Fibroblast of skin of back (primary cell): ENCODE measurements at places on chromosomes 16 and 17.

DNA sequence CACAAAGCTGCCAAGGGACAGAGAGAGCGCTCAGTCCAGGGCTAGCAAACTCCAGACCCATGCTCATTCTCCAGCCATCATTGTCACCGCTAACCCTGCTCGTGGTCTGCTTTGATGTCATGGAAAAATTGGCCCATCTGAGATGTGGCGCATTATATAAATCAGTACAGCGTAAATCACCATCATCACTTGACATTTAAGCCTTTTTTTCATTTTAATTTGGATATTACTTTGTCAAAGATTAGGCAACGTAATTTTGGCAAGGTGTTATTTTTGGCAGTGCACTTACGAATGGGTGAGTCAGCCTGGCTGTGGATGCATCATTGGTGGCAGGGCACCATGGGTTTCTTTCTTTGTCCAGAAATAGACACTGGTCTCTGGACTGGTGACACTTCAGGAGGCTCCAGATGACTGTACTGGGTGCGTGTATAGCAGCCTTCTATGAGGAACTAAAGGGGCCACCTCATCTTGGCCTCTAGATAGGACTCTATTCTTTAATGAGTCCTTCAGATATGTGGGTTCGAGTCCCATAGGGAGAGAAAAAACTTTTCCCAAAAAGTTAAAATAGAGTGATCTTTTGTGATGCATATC, 166.3 kb downstream of the MSI2 start:
- DNase-seq = peak; percentile 66

DNA sequence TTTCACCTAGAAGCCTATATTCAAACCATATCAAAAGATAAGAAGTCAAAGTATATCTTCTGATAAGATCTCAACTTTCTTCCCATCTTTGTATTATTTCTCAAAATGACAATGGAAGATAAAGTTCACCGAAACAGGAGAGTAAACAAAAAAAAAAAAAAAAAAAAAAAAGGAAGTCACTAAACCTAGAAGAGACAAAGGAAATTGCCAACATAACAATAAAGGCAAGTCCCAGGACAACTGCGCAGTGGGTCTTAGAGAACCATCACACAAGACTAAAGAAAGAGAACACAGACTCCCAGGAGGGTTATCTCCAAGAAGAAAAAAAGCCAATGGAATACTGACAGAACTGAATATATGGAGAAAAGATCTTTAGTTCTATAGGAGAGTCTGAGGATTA, 65.7 kb downstream of the SMURF2 start:
- no peak for DNase-seq

- DNase-seq = no peak
Observed at GRCh38 chr17:79154951-79155585, 80.4 kb downstream of the ENGASE start.

GRCh38 chr16:78669994-78670393, 570.5 kb downstream of the WWOX start:
- DNase-seq = peak; percentile 40

- no peak for DNase-seq
Observed at GRCh38 chr17:79666111-79666510, 55.3 kb upstream of the RBFOX3 start.

DNA sequence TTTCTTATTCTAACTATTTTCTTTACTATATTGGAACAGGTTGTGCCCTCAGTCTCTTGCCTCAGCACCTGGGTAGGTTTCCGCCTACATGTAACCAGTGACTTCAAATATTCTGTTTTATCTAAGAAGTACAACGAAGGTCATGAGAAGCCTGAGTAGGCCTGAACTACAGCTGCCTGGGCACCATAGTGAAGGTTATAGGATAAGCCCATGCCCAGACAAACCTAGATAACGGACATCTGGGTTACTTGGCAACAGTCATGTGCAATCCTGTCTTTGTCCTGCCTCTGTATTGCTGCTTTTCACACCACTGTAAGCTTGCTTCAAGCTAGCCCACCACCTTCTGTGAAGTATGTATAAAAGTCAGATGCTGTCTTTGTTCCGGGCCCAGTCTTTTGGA, 25.4 kb upstream of the ARL4D start:
- DNase-seq = no peak

DNA sequence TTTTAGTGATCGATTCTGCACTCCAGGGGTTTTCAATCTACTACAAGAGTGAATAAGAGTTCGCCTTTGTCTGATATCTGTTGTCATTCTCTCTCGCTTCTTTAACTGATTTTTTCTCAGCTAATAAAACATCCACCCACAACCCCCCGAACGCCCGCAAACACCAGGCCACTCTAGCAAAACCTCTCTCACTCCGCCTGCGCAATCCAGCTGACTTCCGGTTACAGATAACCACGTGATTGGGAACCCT, 338 bp upstream of the RPL19 start:
- peak; percentile 93 for DNase-seq

DNA sequence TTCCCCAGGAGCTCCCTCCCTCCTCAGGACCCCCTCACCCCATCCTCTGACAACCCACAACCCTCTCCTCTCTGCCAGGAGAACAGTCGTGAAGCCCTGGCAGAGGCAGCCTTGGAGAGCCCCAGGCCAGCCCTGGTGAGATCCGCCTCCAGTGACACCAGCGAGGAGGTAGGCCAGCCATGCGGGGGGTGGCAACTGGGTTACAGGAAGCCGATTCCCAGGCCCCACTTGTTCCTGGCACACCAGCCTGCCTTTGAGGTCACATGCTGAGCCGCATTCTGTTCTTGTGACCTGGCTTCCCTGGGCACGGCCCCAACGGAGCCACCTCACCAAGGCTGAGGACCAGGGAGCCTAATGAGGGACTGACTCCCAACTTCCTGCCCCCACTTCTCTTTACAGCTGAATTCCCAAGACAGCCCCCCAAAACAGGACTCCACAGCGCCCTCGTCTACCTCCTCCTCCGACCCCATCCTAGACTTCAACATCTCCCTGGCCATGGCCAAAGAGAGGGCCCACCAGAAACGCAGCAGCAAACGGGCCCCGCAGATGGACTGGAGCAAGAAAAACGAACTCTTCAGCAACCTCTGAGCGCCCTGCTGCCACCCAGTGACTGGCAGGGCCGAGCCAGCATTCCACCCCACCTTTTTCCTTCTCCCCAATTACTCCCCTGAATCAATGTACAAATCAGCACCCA, 7.9 kb downstream of the NAT9 start:
- peak; percentile 71 for DNase-seq

- no peak for DNase-seq
Observed at GRCh38 chr17:7651097-7651664, 455 bp downstream of the ATP1B2 start.

GRCh38 chr17:69325518-69326376, 1.2 kb downstream of the ABCA5 start:
- no peak for DNase-seq

DNA sequence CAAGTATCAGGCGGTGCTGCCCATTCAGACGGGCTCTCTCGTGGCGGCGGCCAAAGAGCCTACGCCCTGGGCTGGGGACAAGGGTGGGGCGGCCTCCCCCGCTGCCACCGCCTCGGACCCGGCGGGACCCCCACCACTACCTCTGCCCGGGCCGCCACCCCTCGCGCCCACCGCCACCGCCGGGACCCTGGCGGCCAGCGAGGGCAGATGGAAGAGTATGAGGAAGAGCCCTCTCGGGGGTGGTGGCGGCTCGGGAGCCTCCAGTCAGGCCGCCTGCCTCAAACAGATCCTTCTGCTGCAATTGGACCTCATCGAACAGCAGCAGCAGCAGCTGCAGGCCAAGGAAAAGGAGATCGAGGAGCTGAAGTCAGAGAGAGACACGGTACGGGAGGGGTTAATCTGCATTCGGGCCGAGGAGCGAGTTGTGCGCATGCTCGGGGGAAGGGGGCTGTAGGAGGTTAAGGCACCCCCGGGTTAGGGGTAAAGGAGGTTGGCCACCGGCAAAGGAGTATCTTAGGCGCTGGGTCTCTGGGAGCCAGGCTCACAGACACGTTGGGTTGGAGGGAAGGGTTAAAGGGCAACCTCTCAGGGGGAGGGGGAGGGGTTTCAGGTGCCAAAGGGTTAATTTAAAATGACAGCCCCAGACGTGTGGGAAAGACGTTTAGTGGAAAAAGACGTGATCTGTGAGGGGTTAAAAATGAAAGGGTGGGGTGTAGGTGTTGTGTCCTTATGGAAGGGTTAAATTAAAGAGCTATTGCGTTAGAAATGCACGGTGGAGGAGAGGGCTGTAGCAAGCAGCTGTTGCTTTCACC, 1.4 kb downstream of the MSL1 start:
- peak; percentile 56 for DNase-seq

DNA sequence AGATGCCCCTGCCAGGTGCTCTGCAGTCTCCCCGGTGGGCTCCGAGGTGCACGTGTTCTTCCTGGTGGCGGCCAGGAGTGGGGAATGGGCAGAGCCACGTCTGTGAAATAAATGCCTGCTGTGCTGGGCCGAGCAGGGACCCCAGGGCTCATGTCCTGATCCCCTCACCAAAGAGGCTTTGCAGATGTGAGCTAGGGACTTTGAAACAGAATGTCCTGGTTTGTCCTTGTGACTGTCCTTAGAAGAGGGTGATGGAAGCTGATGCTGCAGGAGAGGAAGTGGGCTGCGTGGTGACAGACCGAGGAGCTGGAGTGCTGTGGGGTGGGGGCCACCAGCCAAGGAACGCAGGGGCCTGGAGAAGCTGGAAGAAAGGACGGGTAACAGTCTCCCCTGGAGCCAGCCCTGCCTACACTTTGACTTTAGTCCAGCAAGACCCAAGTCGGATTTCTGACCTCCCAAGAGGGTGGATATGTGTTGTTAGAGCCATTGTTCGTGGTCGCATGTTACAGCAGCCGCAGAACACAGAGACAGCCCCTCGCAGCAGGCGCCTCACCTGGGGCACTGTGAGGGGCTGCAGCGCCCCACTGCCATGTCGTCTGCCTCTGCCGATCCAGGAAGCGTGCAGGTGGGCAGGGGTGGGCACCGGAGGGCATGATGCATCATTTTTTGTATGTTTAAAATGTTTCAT, 217.9 kb upstream of the CIBAR2 start:
- no peak for DNase-seq

GRCh38 chr16:30409125-30410060, 2.0 kb downstream of the ZNF771 start:
- peak; percentile 85 for DNase-seq

DNA sequence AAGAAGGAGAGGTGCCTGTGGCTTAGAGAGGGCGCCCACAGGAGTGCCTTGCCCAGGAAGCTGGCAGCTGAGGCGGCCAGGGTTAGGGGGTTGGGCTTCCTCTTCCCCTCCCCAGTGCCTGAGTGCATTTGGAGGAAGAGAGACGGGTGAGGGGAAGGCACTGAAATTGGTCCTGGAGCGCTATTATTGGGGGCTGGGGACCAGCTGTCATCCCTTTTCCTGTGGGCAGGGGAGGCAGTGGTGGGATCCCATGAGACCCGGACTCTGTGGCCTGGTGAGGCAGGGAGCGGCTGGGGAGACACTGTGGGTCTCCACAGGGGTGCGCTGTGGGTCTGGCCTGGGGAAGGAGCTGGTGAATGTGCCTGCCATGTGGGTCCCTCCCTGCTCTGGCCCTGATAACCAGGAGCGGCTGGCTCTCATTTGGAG, 259.7 kb downstream of the SEC14L1 start:
- peak; percentile 70 for DNase-seq

- DNase-seq = no peak
Observed at GRCh38 chr16:63596716-63597115, 1525.1 kb downstream of the CDH11 start.

DNA sequence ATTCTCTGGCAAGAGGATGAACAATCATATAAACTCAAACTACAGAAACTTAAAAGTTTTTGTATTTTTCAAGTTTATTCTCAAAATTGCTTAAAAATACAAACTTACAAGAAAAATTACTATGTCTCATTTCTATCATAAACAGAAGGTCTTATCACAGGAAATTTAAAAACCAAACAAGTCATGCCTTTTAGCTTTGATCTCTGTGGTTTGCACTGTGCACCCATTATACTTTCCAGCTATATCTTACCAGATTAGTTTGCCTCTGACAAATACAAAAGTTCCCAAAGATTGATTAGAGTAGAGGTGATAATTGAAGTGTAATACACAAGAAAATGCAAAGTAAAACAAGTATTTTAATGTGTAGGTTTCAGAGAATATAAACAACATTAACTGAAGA, 117.4 kb downstream of the MYO1D start:
- DNase-seq = no peak

DNA sequence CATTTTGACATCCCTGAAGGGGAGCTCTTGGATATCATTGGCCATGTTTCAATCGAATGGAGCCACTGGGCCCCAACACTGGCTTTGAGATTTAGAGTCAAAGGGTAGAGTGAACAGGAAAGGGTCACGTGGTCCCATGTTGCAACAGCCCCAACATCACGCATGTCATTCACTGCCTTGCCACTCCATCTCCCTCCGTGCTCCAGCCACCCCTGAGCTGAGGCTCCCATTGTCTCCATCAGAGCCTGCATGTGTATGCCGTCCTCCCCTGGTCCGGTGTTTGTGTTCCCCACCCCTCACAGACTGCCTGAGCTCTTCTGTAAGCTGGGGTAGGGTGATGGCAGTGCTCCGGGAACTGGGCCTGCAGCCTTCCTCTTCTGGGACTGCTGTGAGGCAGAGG, 12.1 kb downstream of the NFE2L1 start:
- no peak for DNase-seq

GRCh38 chr17:11035681-11036080, 197.8 kb upstream of the PIRT start:
- DNase-seq = no peak

DNA sequence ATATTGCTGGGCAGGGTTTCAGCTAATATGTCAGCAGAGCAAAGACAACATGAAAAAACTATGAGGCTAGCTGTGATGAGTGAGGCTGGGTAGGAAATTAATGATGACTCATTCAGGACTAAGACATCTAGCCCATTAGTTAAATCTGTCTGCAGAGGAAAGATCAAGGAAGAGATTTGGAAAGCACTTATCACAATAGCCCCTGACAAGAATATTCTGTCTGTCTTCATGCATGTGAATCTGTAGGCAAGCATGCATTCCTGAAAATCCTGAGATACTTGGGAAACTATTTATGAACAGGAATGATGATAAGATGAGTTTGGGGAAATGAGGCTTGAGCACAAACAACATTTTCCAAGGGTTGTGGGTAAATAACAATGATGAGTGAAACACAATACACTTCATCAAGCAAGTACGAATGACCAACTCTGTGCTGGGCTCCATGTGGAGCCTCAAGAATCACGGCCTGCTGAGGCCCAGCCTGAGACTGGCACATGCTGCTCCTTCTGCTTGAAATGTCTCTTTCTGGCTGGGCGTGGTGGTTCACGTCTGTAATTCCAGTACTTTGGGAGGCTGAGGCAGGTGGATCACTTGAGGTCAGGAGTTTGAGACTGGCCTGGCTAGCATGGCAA, 96.5 kb upstream of the ASIC2 start:
- DNase-seq = peak; percentile 16

DNA sequence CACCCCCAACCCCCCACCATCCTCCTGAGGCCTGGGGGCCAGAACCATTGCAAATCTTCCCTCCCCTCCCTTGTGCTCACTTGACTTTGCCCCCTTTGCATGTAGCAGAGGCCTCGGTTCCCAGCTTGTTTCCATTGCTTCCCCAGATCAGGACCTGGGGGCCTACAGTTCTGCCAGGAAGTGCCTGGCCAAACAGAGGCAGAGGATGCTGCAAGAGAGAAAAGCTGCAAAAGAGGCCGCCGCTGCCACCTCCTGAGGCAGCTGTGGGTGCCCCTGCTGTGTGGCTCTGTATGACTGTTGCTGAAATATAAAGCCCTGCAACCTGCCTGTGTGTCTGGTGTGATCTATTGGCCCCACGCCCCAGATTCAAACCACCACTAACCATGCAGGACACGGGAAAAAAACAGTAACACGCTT, 2.3 kb downstream of the NDUFB10 start:
- DNase-seq = no peak

- DNase-seq = no peak
Observed at GRCh38 chr16:68397710-68398201, 50.6 kb downstream of the SMPD3 start.
